ENCODE measurements at places on chromosomes 5 and 9.

GRCh38 chr5:2427983-2428382, 323.5 kb downstream of the IRX2 start:
- DNase-seq: no peak

DNA sequence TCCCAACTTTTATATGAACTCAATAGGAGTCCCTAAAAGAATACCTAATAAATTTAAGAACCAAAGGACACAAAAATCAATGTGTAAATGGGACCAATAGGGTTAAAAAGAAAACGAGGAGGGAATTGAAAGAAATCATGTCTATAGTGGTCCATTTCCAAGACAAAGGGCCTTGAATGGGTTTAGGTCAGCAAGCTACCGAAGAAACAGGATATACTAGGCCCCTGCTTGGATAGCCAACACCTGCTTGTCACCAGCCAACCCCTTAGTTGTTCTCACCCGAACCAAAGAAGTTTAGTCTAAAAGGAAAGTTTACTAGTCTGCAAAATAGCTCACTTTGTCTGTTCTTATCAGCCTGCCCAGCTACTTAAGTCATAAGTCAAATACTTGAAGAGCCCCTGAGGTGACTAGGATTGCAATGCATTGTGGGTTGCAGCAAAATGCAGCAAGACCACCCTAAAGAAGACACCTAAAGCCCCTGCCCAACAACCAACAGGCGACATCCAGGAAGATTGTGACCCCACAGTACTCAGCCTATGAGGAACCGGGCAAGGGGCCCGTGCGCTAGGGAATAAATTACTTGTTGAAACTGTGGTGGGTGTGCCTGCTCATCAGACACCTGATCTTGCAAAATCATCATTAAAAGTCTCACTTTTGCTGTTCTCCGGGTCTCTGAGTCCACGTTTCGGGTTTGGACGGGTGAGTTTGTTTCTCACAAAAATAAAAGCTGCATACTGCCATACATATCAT, 183.9 kb upstream of the PPP1R26 start:
- DNase-seq: no peak

GRCh38 chr5:149323621-149324205, 21.6 kb upstream of the GRPEL2 start:
- no peak for DNase-seq

DNA sequence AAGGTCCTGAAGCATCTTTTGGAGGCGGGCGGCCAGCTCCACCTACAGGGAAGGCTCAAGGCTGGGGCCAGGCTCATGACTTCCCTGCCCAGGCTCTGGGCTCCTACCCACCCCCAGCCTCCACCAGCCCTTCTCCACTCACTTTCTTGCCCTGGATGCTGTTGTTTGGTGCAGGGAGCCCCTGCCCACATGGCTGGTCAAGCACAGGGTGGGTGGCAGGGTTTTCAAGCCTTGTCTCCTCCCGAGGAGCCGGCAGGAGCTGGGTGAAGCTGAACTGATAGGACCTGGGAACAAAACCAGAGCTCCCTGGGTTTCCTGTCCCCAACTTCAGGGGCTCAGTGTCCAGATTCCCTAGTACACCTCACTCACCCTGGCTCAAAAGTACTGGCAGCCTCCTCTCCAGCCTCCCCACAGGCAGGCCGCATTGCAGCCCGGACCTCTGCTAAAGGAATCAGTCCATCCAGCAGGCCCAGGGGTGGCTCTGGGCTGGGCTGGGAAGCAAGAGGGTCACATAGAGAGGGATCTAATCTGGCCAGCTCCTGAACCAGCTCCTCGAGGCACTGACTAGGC, 6.9 kb downstream of the SHROOM1 start:
- DNase-seq: no peak

DNA sequence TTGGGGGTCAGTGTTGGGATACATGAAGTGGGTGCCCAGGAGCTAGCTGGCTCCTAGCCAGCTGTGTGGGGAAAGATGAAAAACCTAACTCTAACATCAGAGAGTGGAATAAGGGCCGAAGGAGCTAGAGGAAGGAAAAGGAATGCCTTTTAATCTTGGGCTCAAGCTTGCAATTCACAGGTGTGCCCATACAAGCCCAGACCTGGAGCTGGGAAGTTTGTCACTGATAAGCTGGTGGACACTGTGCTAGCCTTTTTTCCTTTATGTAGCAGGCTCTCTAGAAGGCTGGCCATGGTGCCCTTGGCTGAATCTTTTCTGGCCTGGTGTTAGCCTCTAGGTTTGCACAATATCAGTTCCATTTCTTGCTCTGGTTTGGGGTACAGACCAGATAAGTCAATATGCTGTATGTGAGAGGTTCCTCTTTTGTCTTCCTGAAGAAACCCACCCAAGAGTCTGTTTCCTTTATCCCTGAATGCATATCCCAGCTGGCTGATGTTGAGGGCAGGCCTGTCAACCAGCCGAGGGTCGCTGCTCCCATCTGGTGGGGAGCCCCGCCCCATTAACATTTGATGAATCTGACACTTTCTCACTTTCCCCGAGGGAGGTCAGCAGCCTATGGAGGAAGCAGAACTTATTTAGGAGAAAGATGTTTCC, 92.4 kb upstream of the CXCL14 start:
- DNase-seq: no peak

DNA sequence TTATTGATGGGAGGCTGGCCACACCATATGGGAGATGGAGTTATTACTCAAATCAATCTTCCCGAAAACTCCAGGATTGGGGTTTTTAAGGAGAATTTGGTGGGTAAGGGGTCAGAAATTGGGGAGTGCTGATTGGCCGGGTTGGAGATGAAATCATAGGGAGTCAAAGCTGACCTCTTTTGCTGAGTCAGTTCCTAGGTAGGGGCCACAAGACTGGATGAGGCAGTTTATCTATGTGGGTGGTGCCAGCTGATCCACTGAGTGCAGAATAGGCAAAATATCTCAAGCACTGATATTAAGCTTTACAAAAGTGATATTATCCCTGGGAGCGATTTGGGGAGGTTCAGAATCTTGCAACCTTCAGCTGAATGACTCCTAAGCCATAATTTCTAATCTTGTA, 75.7 kb upstream of the CLINT1 start:
- DNase-seq: no peak

DNA sequence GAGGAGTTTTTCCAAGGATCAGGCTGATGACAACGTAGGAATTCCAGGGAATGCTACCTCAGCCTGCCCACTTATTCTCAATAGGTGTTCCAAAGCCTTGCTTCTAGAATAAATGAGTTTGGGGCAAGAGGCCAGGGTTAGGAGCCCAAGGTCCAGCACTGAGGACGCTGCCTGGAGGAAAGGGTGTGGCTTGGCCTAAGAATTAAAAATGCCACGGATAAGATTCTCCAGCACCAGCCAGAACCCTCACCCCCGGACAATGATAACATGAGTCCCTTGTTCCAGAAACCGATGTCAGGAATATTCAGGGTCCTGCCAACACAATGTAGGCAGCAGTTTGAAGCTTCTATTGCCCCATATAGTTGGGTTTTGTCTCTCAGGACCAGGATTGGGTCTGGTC, 7.6 kb downstream of the SPRY4 start:
- no peak for DNase-seq

Measured in MCF 10A (cell line).